Right lung (tissue), 10 donors: ENCODE measurements at places on chromosomes 1 and 21. TPM values are rescaled to one million over a fixed set of nuclear protein-coding genes. Genes with fewer than 3 reads are reported as not detected.

DNA sequence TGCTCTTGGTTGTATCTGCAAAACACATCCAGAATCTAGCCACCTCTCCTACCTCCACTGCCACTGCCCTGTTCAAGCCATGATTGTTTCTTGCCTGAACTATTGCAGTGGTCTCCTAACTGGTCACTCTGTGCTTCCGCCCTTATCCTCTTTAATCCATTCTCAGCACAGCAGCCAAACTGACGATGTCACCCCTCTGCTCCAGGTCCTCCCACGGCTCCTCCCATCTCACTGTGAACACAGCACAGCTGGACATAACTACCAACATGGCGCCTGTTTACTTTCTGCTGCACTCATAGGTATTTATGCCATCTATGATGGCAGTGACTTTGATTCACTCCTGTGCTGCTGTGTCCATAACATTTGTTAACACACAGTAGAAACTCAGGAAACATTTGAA is 406.7 kb downstream of the DISC1 start:
- DNase-seq: no peak

CNR2 gene
- polyA plus RNA-seq: 0.05 TPM

PTPRC gene
- polyA plus RNA-seq: 9.5 TPM

GRCh38 chr1:182229921-182230491 is 161.6 kb downstream of the GLUL start:
- DNase-seq: no peak

DNA sequence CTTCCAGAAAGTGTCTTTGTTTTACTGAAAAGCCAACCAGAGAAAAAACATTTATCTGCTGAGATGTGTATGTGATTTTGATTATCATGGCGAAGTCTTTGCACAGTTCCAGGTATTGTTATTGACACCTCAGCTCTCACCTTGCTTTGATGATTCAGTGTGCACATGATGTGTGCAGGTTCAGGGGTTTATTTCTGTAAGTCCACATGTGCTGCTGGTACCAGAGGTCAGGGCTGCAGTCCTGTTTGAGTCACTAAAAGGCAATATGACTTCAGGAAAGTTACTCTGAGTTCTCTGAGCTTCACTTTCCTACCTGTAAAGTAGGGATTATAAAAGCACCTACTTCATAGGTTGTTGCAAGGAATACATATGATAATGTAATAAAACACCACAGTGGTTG is 97.1 kb downstream of the CNIH3 start:
- DNase-seq: no peak
